Foreskin keratinocyte (primary cell): ENCODE measurements at places on chromosomes 5 and 9.

- no peak for DNase-seq
These were observed 2.9 kb downstream of the BOD1 start for GRCh38 chr5:173613433-173614159.

GRCh38 chr9:121871431-121872025, 220.1 kb downstream of the DAB2IP start:
- DNase-seq = peak; percentile 13

- no peak for DNase-seq
These were observed 10.3 kb downstream of the LPCAT1 start for GRCh38 chr5:1513326-1514026.

DNA sequence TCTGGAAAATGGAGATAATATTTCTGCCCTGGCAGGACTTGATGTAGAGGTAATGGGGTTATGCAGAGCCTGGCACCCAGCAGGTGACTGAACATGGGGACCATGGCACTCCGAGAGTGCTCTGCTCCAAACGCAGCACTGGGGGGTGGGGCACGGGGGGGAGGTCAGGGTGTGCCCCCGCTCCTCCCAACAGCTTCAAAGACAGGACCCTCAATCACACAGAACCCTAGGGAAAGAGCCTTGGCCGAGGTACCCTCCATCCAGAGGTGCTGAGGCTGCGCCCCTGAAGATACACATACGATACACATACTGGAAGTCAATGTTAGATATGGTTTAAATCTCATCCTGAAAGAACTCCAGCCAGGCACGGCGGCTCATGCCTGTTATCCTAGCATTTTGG, 26.6 kb upstream of the CEP72 start:
- no peak for DNase-seq

GRCh38 chr5:131513780-131514179, 121.2 kb downstream of the RAPGEF6 start:
- no peak for DNase-seq

DNA sequence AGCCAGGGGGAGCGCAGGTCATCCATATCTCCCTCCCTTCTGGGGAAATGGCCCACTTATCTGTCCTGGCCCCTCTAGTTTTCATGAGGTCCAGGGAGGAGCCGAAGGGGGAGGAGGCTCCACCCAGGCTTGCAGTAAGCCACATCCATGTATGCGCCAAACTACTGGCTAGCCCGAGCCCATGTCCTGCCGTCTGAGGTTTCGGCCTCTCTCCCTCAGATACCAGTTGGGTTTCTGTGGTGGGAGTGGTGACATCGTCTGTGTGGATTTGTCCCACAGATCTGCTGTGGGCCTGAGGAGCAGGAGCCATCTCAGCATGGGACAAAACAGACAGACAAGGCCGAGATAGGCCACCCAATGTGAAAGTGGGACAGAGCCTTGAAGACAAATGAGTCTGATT, 78.3 kb upstream of the ORM1 start:
- DNase-seq = no peak

- DNase-seq = no peak
These were observed 21.7 kb downstream of the FTMT start for GRCh38 chr5:121873409-121873808.

DNA sequence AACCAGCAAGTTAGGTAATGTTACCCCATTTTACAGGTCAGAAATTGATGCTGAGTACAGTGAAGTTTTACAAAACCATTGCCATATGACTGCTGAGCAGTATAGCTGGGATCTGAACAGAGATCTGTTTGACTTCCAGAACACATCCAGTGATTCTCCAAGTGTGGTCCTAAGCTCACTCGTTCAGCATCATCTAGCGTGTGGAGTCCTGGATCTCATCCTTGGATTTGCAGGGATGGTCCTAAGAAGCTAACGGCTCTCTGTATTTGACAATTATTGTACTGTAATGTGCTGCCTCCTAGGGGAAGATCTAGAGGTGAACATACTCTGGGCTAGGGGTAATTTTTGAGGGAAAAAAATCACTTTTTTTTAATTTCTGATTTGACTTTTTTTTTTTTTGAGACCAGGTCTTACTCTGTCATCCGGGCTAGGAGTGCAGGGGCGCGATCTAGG, 1.4 kb downstream of the SLC26A2 start:
- no peak for DNase-seq

- peak; percentile 63 for DNase-seq
These were observed 2.8 kb downstream of the PDLIM7 start for GRCh38 chr5:177494346-177495195.

- DNase-seq = peak; percentile 62
These were observed 597.3 kb downstream of the PRELID2 start for GRCh38 chr5:145237843-145238242.

GRCh38 chr5:154103233-154103632, 64.5 kb downstream of the MFAP3 start:
- DNase-seq = no peak

DNA sequence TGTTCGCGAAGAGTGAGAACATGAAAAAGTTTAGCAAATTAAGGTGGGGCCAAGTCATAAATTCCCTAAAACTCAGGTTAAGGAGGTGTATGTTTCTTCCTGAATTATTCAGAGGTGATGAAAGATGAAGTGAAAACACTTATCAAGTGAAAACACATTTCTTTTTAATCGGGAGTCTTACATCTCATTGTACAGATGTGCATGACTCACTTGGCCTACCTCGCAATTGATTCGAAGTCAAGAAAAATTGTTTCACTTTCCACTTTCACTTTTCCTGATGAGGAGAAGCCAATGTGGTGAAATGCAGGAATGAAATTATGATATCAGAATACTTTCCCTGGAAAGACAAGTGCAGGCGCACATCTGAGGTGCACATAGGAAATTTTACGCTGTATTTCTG, 78.7 kb downstream of the SLC25A46 start:
- DNase-seq = peak; percentile 73

- no peak for DNase-seq
These were observed 15.3 kb upstream of the NINJ1 start for GRCh38 chr9:93149361-93149760.
